ENCODE measurements at places on chromosomes 5 and 9.

DNA sequence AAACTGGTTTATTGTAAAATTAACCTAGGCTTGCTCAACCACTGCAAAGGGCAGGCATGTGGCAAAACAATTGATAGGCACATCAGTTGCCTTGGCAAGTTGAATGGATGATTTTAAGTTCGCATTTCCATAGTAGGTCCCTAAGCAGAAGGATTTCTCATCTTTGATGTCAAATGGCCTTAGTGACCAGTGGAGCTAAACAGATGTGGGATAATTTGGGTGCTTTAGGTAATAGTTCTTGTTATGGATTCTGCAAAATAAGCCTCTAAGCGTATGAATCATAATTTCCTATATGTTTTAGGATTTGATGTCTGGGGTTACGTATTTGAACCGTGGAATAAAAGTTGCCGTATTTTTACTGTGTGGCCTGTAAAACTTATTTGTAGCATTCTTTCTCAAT lies 182.4 kb downstream of the CD180 start:
- DNase-seq, result no peak

- DNase-seq, result no peak
Observed at GRCh38 chr9:13295556-13295955, 16.1 kb upstream of the MPDZ start.

DNA sequence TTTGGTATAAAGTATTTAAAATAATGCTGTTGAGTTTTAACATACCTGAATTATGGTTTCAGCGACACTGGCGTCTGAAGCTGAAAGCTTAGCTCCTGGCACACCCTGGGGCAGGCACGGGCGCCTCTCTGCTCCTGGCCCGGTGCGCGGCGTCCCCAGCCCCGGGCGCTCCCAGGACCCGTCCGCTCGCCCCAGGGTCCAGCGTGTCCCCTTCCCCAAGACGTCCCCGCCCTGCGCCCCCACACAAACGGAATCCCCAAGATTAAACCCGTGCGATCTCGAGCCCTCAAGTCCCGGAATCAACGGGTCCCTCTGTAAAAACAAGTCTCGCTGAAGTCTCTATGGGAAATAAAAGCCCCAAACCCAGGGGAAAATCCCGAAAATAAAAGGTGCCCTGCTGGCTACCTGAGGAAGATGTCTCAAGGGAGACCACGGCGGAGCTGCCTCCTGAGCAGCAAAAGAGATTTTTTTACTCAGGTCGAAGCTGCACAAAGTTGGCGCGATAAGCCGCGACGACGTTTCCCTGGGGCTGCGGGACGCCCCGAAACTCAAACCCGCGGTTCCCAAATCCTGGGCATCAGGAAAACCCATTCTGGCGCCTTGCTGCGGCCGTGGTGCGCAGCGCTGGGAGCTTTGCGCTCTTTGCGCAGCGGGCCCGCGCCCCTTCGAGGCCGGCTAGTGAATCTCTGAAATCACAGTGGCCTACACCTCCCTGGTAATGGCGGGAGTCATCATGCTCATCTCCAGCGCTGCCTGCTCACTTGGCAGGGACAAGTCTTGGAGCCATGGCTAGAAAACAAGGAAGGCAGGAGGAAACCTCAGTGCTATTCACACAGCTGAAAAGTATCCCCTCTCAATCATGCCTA lies 6.3 kb upstream of the IFNA8 start:
- DNase-seq, result peak; percentile 47

DNA sequence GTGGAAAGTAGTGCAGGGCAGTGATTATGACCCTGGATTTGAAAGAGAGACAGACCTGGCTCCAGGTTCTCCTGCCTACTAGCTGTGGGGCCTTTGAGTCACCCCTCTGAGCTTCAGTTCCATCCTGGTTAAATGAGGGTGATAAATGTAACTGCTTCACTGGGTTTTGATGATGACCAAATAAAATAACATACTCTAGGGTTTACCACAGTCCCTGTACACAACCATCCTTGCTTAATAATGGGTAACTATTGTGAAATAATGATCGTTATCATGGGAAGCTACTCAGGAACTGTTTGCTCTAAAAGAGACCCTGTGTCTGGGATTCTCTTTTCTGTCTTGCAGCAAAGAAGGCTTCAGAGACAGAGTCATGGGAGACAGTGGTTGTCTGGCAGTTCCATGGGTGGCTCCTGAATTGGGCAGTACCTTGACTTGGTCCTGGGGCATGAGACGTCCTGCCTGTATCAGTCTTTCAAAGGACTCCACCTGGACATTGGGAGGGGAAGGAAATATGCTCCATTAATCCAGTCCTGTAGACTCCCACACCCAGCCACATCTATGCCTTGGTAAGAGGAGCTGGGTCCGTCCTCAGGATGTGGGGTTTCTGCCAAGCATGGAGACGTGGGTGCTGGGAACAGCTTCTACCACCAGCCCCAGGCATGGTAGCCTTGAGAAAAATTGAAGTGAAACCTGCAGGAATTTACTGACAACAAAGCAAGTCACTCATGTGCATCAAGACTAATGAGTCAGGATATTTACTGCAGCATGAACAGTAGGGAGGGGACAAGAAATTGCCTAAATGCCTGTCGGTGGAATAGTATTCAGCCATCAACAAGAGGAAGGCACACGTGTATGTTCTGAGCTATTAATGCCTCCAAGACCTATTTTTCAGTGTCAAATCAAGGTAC lies 23.4 kb downstream of the AKNA start:
- DNase-seq, result peak; percentile 82

DNA sequence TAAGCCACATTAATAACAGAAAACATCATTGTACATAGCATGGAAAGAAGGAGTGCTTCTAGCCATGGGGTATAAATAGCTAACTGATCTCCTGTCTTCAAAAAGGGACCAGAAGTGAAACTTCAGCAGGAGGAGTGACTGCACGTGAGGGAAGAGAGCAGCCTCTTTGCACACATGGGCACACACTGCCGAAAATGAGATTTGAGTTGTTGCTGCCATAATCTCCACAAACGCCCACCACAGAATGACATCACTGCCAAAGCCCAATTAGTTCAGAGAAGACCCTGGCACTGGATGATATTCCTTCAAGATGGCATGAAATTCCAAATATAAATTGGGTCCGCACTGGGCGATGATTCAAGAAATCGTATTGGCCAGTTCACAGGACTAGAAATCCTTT lies 238.9 kb upstream of the NR4A3 start:
- no peak for DNase-seq

GRCh38 chr9:90801973-90802322 lies 329 bp downstream of the SYK start:
- no peak for DNase-seq

DNA sequence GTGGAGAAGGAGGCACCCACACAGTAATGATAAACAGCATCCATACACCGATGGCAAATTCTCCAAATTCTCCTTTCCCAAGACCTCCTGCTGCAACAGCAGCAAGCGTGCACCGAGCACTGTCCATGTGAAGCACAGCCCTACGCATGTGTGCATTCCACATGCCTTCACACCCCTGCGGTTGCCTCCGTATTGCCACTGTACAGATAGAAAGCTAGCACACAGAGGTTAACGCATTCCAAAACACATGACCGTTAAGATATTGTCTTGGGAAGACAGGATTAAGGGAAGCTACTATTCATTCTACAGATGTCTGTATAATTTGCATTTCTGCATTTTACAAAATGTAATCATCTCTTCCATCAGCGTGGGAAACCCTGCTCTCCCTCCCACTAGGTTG lies 6.6 kb downstream of the FLT4 start:
- DNase-seq, result no peak
